AG09319 (cell line): ENCODE measurements at places on chromosomes 6 and 20.

GRCh38 chr6:16659466-16660156 is 101.6 kb downstream of the ATXN1 start:
- DNase-seq = no peak

- no peak for DNase-seq
Measured at GRCh38 chr6:37033255-37033654, 27.8 kb downstream of the FGD2 start.

DNA sequence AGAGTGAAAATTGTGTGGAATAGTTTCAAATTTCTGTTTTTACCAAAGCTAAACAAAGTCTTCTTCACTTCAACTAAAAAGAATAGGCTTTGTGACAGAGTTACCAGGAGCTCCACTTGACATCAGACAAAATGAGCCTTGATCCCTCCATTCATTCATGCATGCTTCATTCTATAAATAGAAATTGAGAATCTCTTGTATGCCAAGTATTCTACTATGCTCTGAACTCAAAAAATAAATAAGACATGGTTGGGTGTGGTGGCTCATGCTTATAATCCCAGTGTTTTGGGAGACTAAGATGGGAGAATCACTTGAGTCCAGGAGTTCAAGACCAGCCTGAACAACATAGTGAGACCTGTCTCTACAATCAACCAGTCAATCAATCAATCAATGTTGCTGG is 236.6 kb upstream of the FAM83B start:
- peak; percentile 24 for DNase-seq

DNA sequence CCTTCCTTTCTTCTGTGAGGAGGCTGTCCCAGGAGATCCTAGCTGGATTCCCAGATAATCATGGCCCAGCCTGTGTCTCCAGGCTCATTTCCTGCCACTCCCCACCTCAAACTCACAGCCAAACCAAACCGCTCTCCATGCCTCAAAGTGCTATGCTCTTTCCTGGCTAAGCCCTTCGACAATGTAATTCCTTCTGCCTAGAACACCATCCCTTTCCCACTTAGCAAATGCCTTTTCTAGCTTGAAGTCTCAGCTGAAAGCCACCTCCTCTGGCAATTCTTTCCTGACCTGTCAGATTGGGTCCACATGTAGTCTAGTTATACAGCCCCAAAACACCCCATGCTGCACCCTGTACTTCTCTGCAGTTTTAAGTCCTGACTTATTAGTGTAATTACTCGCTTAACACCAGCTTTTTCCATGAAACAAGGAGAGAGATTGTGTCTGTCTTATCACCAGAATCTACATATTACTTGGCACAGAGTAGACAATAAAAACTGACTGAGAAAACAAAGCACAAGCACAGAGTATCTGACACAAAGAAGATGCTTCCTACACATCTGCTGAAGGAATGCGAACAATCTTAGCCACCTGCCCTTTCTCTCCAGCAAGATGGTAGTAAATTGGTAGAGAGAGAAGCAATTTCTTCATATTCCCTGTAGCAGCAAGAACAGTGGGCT is 5.4 kb downstream of the TRIM26 start:
- DNase-seq = no peak

DNA sequence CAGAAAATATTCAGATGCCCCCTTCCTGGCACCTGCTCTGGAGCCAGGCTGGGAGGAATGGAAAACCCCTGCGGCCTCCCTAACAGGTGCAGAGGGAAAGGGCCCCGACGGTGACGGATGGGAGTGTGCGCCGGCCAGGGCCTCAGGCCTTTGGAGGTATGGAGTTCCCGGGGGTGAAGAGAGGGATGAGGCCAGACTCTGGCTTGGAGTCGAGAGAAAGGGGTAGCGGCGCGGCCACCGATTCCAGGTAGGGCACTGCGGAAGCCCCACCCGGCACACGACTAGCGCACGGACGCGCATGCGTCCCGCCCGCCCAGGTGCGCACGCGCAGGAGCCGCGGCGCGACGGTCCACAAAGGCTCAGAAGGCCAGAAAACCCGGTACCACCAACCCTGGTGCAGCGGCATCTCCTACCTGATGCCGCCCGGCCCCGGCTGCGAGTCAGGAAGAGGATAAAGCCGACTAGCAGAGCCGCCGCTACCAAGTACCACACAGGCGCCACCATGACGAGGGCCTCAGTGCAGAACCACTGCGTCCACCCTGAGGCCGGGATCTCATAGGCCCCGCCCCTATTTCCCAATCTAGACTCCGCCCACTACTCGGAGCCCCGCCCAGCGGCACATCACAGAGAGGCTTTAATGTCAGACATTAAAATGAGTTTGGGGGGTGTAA is at the start of gene DDRGK1:
DDRGK1 (minus strand) TSS at position 559 of the 671 bp plus-strand sequence; CDS start at position 504, 55 bp downstream.
- peak; percentile 28 for DNase-seq

GRCh38 chr6:41757931-41758640 is 10.9 kb upstream of the PGC start:
- no peak for DNase-seq
